ENCODE measurements at places on chromosomes 3 and 15.
A peak's percentile ranks its signal among the peaks of the same experiment; 100 is the strongest.

DNA sequence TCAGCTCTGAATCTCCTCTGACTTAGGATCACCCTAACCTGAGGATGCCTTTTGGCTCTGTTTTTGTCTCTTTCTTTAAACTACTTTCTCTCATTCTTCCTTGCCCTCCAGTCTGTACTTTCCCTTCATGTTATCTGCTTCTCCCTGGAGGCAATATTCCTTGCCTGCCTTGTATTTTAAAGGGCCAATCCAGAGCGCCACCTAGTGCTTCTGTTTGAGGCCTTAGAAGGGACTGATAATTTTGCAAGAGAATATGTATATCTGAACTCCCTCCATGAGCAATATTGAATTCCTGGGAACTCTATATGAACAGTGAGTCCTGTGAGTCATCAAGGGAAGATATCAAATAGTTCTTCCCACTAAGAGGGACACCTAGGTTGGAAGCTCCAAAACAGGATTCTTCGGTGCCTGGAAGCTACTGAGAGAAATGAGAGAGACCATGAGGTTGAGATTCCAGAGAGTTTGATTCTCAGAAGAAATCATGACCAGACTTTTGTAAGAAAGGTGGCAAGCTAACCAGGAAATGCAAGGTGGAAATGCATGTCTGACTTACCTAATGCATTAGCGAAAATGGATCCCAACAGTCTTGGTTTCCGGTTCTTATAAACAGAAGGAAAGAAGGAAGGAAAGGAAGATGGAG is 203.8 kb upstream of the CD96 start:
- peak; percentile 62 for DNase-seq

DNA sequence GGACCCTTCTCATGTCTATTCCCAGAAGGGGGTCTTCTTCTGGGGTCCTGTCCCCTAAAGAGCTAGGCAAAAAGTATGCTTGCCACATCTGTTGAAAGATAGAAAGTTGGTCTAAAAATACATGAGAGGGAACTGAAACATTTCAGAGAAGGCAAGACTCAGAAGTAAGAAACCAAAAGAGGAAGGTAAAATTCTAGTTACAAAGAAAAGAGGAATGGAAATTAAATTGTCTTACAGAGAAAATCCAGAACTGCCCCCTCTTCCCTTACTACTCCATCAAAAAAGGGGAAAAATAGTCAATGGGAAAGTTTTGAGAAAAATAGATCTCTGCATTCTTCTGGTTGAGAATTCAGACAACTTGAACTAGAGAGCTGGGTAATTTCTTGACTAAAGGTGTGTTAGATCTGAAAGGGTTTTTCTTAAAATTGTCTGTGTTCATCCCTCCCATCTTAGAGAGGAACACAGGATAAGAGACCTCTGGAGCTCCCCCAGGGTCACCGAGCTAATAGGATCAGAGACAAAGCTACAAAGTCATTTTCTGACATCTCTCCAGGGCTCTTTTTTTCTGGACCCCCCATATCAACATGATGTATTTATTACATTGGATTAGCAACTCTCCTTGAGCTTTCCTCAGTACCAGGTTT is 32.3 kb upstream of the CCR2 start:
- DNase-seq = no peak

DNA sequence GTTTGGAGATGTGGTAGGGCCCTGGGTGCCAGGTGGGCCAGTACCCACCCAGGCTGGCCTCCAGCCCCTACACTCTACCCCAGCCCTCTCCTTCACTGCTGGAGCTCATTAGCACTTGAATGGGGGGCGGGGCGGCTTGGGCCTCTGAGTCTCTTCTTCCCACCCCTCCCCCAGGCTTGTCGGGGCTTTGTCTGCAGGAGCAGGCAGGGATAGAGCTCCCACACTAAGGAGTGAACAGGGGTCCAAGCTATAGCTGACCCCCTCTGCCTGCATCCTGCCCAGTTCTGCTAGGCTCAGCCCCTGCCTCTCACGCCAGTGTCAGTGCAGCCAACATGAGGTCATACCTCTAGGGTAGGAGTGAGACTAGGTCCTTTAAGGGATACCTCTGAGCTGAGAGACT is 5.2 kb downstream of the GNAI2 start:
- peak; percentile 95 for DNase-seq

GRCh38 chr3:122123850-122124249 is 59.6 kb upstream of the CASR start:
- no peak for DNase-seq

DNA sequence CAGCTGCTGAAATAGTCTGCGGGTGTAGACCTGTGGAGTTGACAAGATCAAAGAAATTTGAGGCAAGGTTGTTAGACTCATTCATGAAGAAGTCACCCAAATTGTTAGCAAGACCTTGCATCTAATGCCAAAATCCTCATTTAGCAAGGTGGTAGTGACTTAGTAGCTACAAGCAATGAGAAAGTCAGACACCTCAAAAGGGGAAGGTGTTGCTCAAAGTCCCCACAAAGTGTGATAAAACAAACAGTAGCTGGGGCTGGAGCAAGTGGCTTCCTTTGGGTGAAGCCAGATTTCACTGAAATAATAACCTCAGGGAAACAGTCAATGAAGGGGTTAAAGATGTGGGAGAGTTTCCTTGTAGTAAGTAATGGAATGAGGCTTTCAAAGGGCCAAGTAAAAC is 44.9 kb downstream of the CD86 start:
- no peak for DNase-seq

DNA sequence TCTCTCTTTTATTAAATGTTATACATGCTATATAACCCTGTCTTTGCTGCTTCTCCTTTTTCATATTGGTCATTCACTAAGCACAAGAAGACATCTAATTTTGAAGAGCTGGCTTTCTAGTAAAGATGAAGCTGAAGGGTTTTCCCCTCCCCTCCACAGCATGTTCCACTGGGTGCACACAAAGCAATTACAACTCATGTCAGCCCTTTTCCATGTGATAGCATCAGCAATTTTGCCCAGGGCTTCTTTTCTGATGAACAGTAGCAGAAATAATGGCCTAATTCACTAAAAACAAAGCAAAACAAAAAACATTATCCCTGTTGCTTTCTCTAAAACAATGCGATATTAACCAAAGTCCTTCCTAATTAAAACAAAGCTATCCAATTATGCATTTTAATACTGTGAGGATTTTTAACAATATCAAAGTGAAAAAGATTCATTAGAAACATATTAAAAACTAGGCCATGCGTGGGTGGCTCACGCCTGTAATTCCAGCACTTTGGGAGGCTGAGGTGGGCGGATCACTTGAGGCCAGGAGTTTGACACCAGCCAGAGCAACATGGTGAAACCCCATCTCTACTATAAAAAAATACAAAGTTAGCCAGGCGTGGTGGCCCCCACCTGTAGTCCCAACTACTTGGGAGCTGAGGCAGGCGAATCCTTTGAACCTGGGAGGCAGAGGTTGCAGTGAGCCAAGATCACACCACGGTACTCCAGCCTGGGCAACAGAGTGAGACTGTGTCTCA is 12.2 kb upstream of the PIK3R4 start:
- DNase-seq = no peak

DNA sequence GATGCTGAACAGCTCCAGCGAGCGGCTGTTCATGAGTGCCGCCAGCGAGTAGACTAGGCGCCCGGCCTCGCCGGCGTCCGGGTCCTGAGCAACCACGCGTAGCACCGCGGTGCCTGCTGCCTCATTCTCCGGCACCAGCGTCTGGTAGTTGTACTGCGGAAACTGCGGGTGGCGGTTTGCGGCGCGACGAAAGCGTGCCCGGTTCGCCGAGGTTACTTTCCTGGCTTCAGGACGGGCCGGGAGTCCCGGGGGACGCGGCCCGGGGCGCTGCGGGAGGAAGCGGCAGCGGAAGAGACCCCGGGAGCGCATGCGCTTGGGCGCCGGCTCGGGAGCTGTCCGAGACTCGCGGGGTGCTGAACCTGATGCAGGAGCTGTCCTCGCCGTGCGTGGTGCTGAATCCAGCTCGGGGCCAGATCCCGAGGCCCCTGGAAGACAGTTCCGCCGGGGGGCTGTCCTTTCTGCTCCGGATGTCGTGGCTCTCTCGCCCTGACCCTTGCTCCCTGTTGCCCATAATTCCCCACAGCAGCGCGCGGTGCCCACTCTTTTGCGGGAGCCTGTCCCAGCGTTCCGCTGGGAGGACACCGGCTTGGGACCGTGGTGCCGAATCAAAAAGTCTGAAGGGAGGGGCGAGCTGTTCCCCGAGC is 1.1 kb downstream of the CELSR3 start:
- DNase-seq = peak; percentile 84

- DNase-seq = no peak
These were observed 63.1 kb downstream of the MAP6D1 start for GRCh38 chr3:183762304-183762703.

DNA sequence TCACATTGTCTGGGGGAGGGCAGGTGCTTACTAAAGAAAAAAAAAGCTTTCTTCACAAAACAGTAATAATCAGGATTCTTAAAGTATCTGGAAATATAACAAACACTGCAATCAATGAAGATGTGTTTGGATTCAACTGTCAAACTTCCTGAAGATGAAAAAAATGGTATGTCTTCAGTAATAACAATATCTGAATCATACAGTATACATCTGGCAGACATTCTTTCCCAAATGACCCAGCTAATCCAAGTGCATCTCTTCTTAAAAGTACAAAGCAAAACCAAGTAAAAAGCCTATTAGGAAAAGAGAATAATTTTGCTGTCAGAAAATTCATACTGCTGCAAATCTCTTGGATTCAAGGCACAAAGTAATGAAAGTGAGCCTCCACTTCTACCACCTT is 145.0 kb upstream of the MCTP2 start:
- DNase-seq = no peak

- no peak for DNase-seq
These were observed 9.6 kb downstream of the MESP2 start for GRCh38 chr15:89785774-89786140.

DNA sequence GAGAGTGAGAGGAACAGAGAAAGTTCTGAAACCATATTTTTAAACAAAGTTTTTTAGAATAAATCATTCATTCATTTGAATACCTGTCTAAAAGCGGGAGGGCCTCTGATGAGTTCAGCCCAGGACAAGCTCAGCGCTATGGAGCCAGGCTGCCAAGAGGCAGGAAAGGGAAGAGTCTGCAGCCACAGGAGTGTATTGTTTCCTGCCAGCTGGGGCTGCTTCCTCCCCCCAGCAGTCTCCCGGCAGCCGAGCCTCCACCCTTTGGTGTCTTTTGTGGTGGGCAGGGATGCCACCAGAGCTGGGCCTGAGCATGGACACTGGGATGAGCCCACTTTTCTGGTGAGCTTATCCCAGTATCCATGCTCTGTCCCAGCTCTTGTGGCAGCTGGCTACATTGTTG is 199.5 kb upstream of the TPRG1 start:
- DNase-seq = no peak

GRCh38 chr15:68623301-68623892 is 44.6 kb downstream of the CORO2B start:
- DNase-seq = no peak

DNA sequence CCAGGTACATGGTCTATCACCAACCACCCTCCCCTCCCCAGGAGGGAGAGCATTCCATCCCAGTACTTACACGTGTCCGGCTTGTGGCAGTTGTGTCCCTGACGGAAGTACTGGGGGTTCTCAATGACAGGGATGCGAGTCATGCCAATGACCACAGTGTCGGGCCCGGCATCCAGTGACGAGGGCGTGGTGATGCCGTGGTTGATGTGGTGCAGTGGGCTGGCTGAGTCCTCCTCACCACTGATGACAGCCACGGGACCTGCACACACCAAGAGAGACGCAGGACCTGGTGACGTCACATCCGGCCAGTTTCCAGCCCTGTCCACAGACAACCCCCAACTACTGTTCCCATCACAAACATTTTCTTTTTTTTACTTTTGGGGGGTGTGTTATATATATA is 223.8 kb downstream of the NTRK3 start:
- DNase-seq = no peak

- no peak for DNase-seq
These were observed 48.7 kb downstream of the MYO5C start for GRCh38 chr15:52246686-52247431.

GRCh38 chr3:129604767-129605166 is 1.7 kb downstream of the PLXND1 start:
- DNase-seq = no peak

GRCh38 chr3:126908752-126909275 is 74.1 kb upstream of the PLXNA1 start:
- DNase-seq = no peak

DNA sequence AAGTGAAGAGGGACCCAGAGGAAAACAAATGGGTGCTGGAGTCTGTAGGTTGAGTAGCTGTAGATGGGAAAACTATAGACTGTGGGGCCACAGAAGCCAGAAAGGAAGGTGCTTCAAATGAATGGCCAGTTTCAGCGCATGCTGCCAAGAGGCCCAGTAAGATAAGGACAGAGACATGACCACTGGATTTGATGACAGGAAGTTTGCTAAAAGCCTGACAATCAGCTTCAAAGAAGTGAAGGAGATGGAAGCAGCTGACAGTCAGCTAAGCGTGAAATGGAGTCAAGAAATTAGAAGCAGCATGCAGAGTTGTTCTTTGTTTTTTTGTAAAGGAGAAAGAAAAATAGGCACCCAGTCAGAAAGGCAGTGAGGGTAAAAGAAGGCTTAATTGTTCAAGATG is 24.9 kb downstream of the TXNRD3 start:
- DNase-seq = no peak

- no peak for DNase-seq
These were observed 45.2 kb downstream of the CCNB2 start for GRCh38 chr15:59150185-59150584.

DNA sequence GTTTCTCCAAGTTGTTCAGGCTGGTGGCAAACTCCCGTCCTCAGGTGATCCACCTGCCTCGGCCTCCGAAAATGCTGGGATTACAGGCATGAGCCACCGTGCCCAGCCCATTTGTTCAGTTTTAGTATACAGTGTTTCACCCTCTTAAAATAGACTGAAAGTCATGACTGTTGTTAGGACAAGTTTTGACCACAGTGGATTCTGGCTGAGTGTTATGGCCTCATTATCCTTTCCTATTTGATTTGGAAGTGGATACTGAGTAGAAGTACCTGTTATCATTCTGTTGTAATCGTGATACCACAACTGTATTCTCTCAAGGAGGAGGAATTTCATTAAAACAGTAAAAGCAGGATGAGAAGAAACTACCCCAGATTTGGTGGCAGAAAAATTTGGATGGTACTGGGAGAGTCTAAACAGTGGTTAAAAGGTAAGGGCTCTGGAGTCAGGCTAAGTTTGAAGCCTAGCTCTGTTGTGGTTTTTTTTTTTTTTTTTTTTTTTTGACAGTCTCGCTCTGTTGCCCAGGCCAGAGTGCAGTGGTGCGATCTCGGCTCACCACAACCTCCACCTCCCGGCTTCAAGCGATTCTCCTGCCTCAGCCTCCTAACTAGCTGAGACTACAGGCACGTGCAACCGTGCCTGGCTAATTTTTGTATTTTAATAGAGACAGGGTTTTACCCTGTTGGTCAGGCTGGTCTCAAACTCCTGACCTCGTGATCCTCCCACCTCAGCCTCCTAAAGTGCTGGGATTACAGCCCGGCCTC is 2.6 kb downstream of the MAP2K1 start:
- no peak for DNase-seq

GRCh38 chr15:100345438-100345837 is 3.7 kb upstream of the ADAMTS17 start:
- no peak for DNase-seq

GRCh38 chr3:158974904-158975303 is 173.1 kb downstream of the MFSD1 start:
- no peak for DNase-seq
